ENCODE measurements at places on chromosomes 2 and 18. TPM values are rescaled to one million over a fixed set of nuclear protein-coding genes. Genes with fewer than 3 reads are reported as not detected.
A peak's percentile ranks its signal among the peaks of the same experiment; 100 is the strongest.

- no peaks in the 10 kb centered on the region for H3K36me3 ChIP-seq
- no peaks in the 10 kb centered on the region for H3K27me3 ChIP-seq
- DNase-seq: no peak
- H3K4me1 ChIP-seq: no peaks in the 10 kb centered on the region
- H3K4me3 ChIP-seq: no peak overlapping the region
- H3K27ac ChIP-seq: no peak overlapping the region
These were observed 98.7 kb upstream of the MGAT5 start for GRCh38 chr2:134155134-134155533.

The INO80C gene
- total RNA-seq: 6.1 TPM

DNA sequence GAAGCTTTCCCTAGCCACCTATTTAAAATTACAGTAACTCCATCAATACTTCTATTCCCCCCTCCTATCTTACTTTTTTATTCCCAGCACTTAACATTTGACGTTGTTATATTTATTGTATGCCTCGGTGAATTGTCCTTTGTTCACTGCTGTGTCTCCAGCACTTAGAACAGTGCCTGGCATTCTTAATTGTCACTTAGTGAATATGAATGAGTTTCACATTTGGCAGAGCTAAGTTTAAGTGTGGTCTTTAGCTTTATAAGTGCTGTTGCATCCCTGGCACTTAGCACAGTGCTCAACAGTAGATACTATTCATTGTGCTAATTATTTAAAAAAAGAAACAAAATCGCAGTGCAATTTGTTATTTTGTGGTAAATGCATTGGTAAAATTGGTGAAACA lies 1.7 kb downstream of the RMP24 start:
- H3K4me3 ChIP-seq: no peak overlapping the region
- peaks cover 15% of the 10 kb centered on the region for H3K36me3 ChIP-seq
- no peak for DNase-seq
- no peak overlapping the region for H3K27ac ChIP-seq
- H3K4me1 ChIP-seq: no peaks in the 10 kb centered on the region
- H3K27me3 ChIP-seq: no peaks in the 10 kb centered on the region

The MAL gene
- total RNA-seq: 28.9 TPM

GRCh38 chr2:222747526-222748160 lies 76.2 kb downstream of the MOGAT1 start:
- no peak overlapping the region for H3K27ac ChIP-seq
- no peak overlapping the region for H3K4me3 ChIP-seq
- H3K4me1 ChIP-seq: no peaks in the 10 kb centered on the region
- no peaks in the 10 kb centered on the region for H3K27me3 ChIP-seq

DNA sequence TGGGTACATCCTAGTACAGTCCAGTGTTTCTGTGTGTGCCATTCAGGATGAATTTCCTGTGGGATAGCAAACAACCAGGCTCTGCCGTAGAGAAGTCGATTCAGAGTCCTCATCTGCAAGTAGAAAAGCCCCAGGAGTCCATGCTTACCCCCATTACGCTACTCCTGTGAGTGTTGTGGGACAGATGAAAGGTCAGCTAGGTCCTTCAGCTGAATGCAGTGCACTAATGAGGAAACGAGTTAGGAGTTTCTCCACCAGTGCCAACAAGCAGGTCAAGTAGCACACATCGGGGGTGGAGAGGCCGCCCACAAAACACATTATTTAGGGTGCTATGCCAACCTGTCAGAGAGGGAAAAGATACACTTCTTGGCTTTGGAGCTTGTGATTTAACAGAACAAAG lies 2.5 kb upstream of the GPR39 start:
- no peak overlapping the region for H3K27ac ChIP-seq
- H3K4me3 ChIP-seq: no peak overlapping the region
- peaks cover 18% of the 10 kb centered on the region for H3K4me1 ChIP-seq
- no peak for DNase-seq
- no peaks in the 10 kb centered on the region for H3K36me3 ChIP-seq
- no peaks in the 10 kb centered on the region for H3K27me3 ChIP-seq

GRCh38 chr2:96665083-96665569 lies 22.6 kb downstream of the FER1L5 start:
- DNase-seq: peak; percentile 66
- H3K4me3 ChIP-seq: no peak overlapping the region
- no peaks in the 10 kb centered on the region for H3K4me1 ChIP-seq

- no peak overlapping the region for H3K27ac ChIP-seq
- no peaks in the 10 kb centered on the region for H3K27me3 ChIP-seq
- H3K4me3 ChIP-seq: no peak overlapping the region
- H3K4me1 ChIP-seq: peaks cover 31% of the 10 kb centered on the region
- no peak for DNase-seq
- no peaks in the 10 kb centered on the region for H3K36me3 ChIP-seq
These were observed 31.4 kb downstream of the ANO7 start for GRCh38 chr2:241219856-241220356.
